ENCODE measurements at places on chromosomes 3 and 15.

GRCh38 chr15:84859144-84859543 is 25.3 kb upstream of the SLC28A1 start:
- DNase-seq = peak; percentile 78

DNA sequence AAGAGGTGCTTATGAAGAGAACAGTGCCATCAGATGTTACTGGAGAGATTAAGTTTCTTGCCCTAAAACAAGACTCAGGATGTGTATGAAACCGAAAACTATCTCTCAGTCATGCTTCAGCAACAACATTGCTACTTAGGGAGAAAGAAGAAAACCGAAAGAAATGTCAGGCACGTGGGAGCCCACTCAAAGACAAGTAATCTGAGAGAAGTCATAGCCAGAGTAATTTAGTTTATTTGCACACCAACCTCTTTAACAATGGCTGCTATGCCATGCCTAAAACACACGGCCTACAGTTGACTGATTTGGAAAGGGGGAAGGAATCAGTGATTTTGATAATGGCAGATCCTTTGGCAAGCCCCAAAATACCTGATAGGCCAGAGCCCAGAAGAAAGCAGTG is 162.9 kb downstream of the TIGIT start:
- DNase-seq = no peak

- DNase-seq = no peak
These were observed 35.6 kb downstream of the DAPK2 start for GRCh38 chr15:64010719-64011118.

GRCh38 chr15:95295896-95296625 is 1034.4 kb upstream of the NR2F2 start:
- no peak for DNase-seq

DNA sequence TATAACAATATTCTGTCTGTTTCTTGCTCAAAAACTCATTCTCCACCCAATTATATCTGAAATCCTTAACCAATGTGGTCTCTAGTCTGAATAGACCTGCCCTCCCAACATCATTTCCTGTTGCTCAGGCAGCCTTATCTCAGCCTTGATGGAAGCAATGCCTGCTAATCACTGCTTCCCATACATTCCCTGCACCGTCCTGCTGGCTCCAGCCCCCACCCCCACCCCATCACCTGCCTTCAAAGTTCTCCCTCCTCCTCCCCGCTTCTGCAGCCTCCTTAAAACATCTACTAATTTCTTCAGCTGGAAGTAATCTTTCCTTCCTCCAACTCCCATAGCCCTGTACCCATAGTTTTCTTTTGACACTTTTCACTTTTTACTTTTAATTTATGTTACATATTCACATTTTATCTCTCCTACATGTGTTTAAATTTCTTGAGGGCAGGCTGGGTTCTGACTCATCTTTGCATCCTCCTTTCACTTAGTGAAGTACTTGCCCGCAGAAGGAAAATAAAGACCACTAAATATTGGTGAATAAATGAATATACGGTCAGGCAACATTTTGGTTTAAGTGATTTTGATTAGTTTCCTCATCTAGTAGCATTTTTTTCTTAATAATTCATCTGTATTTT is 98.2 kb downstream of the MEIS2 start:
- DNase-seq = no peak

GRCh38 chr3:37800022-37800551 is 61.6 kb upstream of the CTDSPL start:
- DNase-seq = no peak

DNA sequence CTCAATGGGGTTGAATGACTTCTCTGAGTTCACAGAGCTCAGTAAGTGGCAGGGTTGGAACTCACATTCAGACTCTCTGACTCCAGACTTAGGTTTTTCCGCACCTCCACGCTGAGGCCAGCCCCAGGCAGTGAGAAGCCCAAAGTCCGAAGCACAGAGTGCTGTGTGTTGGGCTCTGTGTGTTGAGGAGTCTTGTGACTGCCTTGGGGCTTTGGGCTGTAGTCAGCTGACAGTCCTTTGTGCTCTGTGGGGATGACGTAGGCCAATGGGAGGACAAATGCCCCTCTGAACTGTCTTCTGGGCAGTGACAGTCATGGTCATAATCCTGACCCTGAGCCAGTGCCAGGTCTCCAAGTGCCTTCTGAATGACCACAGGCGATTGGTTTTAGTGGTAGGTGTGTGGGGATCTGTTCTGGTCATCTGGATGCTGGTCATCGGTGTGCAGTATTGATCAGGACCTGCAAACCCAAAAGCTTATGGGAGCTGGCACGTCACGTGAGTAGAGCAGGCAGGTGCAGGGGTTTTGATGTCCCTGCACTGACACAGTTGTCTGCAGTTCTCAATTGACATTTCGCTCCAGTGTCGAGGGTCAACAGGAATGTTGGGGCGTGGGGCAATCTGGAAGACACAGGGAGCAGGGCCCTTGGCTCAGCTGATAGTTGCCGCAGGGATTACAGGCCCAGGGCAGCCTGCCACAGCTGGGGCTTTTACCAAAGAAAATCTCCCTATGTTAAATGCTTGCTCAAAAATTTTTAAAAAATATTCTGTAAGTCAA is 45.3 kb downstream of the CAPN3 start:
- DNase-seq = no peak

Measured in upper lobe of right lung (tissue), 1 donor.